ENCODE measurements at places on chromosomes 1 and 21. TPM values are rescaled to one million over a fixed set of nuclear protein-coding genes. Genes with fewer than 3 reads are reported as not detected.

The HDGF gene
- total RNA-seq = 274 TPM

The DCST1 gene
- total RNA-seq = not detected

DNA sequence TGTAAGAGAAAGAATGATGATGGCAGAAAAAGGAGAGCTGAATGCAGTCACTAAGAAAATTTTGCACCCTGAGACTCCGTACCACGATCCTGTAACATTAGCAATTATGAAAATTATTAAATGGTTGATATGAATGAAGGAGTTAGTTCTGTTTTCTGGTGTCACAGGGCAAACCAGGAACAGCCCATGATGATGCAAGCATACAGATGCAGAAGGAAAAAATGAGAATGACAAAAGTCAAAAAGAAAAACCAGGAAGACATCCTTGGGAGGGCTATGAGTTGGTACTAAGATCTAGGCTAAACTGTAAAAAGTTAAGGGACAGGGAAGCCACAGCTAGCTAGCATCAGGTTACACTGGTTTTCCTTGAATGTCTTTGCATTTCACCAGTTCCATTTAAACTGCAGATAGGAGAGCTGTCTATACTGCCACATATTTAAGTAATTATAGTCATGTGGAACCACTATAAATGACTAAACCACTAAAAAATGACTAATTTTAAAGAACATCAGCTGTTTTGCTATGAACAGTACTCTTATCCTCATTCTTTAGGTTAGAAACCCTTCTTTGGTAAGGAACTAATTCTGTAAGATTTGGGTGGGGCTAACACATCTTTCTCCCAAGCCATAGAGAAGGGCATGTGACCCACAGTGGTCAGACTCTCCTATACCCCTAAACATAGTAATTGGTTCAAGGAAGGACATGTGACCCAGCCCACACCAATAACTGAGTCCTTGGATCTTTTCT, 11.4 kb downstream of the DOCK7 start:
- DNase-seq = no peak

DNA sequence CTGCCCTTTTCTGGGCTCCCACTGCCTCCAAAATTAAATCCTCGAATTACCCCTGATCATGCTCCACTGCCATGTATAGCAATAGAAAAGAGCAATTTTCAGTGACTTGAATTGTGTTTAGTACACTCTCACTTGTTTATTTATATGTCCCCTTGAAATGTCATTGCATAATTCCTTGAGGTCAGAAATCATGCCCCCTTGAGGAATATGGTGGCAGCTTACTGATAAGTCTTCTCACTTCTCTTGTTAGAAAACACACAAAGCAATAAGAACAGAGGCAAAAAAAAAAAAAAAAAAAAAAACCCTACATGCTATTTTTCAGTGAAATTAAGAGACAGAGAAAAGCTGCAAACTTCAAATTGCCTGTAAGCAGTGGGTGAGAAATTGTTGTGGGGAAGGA, 37.5 kb downstream of the GPR88 start:
- DNase-seq = no peak

- no peak for DNase-seq
These were observed 20.4 kb downstream of the SLC16A1 start for GRCh38 chr1:112935461-112936111.

DNA sequence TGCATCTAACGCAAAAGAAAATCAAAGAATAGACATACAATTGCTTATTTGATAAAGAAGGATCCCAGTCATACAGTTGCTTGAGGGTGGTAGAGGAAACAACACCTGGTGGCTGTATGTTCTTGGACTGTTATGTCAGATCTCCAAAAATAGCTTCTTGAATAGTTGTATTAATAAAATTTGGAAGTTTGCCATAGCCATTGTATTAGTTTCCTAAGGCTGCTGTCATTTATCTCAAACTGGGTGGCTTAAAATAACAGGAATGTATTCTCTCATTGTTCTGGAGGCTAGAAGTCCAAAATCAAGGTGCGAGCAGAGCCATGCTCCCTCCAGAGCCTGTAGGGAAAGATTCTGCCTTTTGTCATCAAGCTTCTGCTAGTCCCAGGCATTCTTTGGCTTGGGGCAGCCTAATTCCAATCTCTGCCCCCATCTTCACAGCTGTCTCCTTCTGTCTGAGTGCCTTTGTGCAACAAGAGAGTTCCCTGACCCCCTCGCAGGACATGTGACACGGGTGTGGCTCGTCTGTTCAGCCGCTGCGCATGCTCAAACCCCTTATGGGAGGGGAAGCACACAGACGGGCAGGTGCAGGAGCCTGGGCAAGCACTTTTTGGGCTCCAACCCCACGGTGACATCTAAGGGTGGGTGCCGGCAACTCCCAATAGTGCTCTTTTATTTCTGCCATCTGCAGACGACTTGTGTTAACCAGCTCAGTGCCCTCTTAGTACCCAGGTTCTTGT, 21.7 kb upstream of the GRIK1 start:
- DNase-seq = no peak
